ENCODE measurements at places on chromosomes 6 and 20.

GRCh38 chr6:155284775-155285174 lies 21.0 kb downstream of the CLDN20 start:
- no peak for DNase-seq

GRCh38 chr20:62524505-62524911 lies 48.7 kb upstream of the GATA5 start:
- DNase-seq, result no peak

DNA sequence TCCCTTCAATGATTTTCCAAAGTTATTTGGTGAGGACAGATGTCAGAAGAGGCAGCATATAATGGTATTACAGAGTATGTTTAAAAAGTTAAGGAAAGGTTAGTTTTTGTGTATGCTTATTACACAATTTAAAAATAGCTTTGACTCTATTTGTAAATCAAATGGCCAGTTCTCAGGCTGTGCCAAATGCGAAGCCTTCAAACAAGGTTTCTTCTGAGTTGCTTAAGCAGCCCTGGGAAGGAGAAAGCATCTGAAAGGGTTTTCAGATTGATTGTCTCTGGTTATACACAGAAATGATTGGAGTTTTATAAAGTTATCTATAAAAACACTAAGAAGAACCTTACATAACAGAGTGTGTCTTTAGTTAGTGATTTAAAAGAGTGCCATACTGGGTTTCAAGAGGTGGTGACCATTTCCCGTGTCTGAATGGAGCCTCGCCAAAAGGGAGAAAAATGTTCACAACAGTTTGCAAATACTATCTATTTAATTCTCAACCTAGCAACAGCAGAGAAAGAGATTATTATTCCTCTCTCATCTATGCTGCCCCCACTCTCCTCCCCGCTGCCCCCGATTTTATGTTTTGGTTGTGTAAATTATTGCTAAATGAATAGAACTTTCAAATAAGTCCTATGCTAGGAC lies 16.7 kb downstream of the CD109 start:
- no peak for DNase-seq

- DNase-seq, result no peak
Observed at GRCh38 chr6:66326228-66326627, 619.2 kb upstream of the EYS start.

DNA sequence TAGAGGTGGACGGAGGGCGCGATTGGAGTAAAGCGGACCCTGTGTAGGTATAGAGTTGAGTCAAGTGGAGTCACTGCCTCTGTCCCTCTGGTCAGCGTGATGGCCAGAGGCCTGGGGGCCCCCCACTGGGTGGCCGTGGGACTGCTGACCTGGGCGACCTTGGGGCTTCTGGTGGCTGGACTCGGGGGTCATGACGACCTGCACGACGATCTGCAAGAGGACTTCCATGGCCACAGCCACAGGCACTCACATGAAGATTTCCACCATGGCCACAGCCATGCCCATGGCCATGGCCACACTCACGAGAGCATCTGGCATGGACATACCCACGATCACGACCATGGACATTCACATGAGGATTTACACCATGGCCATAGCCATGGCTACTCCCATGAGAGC lies 479 bp downstream of the SLC39A7 start:
- DNase-seq, result no peak

- DNase-seq, result no peak
Observed at GRCh38 chr6:140059947-140060346, 685.5 kb upstream of the CITED2 start.

GRCh38 chr6:44110966-44111365 lies 16.3 kb downstream of the MRPL14 start:
- DNase-seq, result no peak

DNA sequence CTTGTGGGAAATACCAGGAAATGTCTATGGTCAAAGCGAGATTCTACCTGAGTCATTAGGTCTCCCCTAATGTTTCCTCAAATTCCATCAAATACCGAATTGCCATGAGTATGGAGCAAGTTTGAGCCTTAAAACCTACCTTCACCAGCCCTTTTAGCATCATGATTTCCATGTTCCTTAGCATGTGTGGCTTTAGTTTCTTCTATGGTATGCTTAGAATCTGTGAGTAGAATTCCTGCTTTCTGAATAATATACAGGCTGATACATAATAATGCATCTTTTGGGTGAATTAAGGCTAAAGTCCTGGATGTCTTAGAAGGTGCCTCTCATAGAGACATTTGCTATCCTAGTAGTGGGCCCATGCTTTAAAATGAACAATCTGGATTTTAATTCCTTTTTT lies 32.0 kb downstream of the TSPYL4 start:
- no peak for DNase-seq

- no peak for DNase-seq
Observed at GRCh38 chr6:158207422-158207788, 39.3 kb downstream of the GTF2H5 start.

GRCh38 chr6:30122515-30122914 lies 9.6 kb upstream of the TRIM31 start:
- no peak for DNase-seq

DNA sequence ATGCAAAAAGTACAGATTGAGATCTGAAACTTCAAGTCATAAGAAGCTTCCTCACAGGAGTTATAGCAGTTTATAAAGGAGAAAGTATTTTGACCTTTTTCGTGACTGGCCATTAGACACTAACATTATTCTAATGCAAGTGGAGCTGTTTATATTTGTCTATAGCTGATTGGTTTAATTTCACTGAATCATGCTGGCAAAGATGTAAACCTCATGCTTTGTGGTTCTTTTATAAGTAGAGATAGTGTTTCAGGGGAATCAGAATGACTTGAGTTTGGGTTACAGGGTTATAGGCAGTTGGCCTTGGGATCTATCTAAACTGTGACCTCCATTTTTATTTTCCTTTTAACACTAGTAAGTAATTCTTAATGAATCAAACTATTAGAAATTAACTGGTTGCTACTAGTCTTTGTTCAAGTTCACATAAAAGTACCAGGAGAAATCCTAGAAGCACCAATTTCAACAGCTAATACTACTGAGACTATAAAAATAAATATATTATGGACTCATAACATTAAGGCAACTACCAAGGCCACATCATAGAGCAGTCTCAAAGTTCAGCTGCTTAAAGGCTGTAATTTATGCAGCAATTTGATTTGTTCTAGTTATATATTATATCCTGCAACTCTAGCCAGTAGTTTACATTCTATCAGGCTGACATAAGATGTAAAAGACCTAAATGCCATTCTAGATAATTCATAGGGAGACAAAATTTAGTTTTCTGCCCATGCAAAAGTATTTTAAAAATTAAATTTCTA lies 94.0 kb downstream of the RNGTT start:
- no peak for DNase-seq

- no peak for DNase-seq
Observed at GRCh38 chr6:69609836-69610472, 186.9 kb downstream of the LMBRD1 start.

DNA sequence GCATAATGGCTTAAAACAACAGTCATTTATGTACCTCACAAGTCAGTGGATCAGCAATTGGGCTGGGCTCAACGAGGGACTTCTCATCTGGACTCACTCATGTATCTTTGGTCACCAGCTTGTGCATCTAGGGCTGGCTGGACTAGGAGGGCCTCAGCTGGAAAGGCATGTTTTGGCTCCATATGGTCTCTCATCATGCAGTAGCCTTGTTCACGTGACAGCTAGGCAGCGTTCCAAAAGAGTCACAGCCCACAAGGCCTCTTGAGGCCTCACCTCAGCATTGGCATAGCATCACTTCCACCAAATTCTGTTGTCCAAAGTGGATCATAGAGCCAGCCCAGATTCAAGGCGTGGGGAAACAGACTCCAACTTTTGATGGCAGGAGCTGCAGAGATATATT lies 110.1 kb downstream of the MAFB start:
- DNase-seq, result no peak

GRCh38 chr6:13946506-13946905 lies 21.8 kb downstream of the RNF182 start:
- DNase-seq, result no peak
